ENCODE measurements at places on chromosomes 3 and 15.

GRCh38 chr3:133866141-133866540 lies 29.5 kb downstream of the RAB6B start:
- DNase-seq = no peak

GRCh38 chr3:61224823-61225222 lies 26.4 kb downstream of the FHIT start:
- no peak for DNase-seq

GRCh38 chr3:61600195-61600594 lies 38.8 kb downstream of the PTPRG start:
- no peak for DNase-seq

DNA sequence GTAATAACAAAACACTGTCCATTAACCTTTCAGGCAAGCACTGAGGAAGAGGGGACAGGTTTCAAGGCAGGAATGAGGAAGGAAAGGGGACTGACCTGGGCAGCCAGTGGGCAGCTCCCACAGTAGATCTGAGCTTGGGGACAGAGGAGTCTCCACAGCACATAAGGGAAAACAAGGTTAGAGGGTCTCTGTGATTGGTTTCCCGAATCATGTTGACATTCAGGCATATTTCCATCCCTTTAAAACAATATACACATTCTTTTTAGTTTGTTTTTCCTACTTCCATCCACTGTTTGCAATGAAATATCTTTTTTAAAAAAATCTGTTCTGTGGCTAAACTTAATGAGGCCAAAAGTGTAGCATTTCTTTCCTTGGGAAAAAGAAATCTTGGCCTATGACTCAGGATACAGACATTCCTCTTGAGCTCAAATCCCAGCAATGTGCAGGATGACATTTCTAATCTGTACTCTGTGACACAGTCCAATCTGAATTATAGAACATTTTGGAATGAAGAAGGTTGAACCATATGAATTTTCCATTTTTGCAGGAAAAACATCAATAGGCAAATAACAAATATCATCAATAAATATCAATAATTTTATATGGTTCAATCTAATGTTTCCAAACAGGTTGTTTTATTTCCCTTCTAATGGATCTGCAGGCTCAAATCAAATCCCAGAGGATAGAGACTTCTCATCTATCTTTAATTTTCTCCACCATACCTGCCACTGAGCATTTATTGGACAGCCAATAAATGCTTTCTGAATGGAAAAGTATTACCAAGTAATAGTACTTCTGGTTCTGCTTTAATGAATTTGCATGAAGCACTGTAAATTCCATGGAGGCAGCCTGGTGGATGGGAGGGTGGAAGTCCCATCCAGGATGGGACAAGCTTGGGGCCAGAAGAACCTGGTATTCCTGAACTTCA lies 54.1 kb downstream of the ITGB5 start:
- no peak for DNase-seq

GRCh38 chr3:41683666-41684350 lies 278.1 kb downstream of the ULK4 start:
- DNase-seq = no peak

DNA sequence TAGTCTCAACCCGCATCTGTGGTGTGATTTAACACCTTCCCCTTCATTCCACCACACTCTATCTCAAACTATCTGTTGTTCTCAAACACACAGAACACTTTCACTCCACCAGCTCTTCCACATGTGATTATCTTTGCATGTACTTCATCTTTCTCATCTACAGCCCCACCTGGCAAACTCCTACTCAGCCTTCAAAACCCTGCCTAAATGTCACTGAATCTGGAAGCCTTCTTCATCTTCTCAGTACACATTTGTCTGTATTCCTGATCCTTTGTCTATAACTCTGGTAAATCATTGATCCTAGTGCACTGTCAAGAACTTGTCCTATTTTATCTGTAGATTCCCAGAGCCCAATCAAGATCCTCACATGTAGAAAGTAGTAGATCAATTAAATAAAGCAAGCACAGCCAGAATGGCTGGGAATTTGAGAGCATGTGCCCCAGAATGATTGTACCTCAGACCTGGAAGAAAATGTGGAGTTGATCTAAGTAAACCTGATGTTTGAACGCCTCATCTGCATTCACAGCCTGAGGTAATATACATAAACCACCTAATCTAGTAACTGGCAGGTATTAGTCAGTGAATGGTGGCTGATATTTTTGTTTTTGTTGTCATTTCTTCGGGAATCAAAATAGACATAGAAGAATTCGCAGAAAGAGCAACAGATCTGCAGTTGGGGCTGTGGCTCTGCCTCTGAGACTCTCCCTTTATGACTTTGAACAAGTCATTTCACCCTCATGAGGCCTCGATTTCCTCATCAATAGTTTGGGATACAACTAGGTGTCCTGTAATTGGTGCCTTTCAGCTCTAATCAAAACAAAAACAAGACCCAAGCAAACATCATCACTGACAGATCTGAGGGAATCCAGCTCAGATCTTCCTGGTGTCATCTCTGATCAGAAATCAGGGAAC lies 28.0 kb upstream of the MAGEF1 start:
- DNase-seq = no peak

GRCh38 chr3:144221761-144222160 lies 250.1 kb downstream of the DIPK2A start:
- DNase-seq = no peak
